ENCODE measurements at places on chromosomes 13 and 19.

DNA sequence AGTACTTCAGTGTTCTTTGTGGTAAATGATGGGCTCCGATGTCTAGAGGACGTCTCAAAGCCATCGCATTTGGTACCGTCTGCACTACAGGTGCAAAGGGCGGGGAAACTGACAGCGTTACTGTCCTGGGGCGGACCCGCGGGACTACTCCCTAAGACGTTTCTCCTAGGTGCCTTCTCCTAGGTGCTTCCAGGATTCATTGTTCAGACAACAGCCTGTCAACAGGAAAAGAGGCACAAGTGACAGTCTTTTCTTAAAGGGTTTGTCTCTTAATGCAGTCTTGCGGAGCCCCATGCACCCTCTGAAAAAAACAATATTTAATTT is 1.4 kb downstream of the SERTM1 start:
- no peak for DNase-seq

DNA sequence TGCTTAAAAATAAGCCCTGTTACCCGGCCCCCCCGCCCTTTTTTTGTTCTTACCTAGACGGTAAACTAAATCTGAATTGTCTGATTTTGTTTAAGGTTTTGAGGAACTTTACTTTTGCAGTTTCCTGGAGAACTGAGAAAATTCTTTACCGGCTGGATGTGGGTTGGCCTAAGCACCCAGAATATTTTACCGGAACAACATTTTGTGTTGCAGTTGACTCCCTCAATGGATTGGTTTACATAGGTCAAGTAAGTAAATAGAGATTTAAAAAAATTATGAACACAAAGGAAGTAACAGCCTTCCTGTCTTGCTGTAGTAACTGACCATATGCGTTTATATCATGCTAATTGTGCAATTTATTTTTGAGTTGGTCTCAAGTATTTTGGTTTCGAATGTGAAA is 785 bp downstream of the NHLRC3 start:
- no peak for DNase-seq

DNA sequence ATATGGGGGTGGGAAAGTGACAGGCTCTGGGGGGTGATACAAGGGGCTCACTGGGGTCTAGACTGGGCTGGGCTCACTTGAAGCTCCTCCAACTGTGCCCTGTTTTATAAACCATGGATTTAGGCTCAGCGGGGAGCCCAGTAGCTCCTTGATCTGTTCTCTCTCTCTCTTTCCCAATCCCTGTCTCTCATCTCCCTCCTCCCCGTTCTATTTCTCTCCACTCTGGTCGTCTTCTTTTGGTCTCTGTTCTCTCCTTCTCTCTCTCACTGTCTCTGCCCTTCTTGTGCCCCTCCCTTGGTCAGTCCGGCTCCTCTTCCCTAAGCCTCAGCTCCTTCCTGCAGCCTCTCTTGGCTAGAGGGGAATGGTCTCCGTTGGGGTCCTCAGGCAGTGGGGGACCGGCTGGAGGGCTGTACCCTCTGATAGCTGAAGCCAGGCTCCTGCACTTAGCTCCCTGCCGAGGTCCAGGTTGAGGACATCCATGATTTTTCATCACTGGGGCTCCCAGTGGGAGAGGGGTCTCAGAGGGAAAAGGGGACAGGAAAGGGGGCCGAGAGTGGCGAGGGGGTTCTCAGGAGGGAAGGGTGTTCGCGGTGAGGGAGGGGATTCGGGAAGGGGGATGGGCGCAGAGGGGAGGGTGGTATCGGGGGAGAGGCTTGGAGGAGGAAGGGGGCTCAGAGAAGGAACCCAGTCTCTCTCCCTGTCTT is 8.5 kb downstream of the UNC13A start:
- DNase-seq = no peak

GRCh38 chr13:84137292-84137691 is 255.0 kb upstream of the SLITRK1 start:
- DNase-seq = peak; percentile 81

DNA sequence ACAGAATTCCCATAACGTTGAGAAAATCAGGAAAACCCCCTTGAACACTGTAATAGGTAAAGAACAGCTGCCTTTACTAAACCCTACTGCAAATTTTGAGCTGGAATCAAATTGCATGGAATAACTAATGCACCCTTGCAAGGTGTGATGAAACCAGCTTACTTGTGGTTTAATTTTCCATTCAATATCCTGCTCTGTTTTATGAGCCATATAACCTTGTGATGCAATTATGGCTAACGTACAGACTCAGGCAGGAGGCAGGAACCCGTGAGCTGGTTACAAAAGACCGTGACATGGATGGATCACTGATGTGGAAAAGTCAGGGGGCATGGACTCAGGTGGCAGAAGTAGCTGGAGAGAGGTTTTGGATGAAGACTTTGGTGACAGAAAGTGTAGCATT is 438.6 kb downstream of the COG6 start:
- DNase-seq = no peak

DNA sequence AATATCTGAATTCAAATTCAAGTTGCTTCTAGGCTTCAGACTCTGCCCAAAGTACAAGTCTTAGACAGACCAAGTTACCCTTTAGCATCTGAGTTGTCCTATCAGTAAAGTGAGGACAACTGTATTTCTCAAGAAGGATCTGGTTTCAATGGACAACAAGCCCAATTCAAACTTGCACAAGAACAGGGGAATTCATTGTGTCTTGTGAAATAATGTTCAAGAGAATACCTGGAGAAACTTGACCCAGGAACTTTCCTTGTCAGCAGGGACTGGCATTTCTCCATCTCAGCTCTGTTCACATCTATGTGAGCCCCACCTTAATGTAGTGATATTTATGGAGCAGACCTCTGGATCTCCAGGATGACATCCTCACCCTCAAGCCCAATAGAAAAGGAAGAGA is 894.9 kb upstream of the SLC10A2 start:
- no peak for DNase-seq

DNA sequence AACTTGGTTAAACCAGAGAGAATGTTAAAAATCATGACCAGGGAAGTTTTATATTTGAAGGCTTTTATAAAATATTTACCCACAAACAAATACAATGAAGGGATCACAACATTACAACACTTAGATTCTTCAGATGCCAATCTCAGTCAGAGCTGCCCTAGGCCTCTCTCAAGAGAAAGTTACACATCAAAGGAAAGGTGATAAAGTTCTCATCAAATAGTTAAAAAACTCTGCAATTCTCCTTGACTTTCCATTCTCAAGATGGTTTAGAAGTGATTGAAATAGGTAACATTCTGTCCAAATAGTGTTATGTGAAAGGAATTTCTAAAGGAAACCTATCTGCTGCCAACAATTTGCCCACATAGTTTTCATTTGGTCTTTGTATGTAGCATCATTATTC is 1115.2 kb upstream of the MIR17HG start:
- DNase-seq = no peak

DNA sequence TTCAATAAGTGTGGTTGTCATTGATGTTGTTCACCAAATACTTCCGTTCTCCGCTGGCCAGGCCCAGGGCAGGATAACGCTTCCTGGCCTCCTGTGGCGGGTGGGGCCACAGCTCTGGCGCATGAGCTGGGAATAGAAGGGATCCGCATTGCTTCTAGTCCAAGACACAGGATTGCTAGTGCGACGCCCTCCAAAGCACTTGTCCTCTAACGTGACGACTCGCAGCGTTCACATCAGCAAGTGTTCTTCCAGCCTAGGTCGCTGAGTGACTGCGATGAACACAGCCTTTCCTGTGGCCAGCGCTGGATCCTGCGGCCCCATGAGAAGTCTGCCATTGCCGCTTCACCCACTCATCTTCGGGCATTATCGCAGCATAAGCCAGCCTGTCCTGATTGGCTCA is 39.4 kb downstream of the VSTM2B start:
- no peak for DNase-seq

DNA sequence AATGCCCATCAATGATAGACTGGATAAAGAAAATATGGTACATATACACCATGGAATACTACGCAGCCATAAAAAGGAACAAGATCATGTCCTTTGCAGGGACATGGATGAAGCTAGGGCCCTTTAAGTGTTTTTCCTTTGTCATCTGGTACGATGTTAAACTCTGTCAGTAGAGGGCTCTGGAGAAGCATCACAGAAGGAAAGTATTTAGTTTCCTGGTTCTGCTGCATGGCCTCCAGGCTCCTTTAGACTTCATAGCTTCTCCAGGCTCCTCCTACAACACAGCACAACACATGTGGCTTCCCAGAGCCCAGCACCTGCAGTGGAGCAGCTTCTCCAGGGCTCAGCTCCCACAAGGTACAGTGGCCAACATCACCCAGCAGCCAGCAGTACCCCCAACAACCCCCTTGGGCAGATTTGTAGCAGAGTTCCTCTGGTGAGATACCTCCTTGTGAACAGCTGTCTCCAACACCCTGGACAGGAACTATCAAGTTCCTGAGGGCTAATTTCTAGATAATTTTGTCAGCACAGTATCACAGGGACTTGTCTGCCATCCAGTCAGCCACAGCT is 63.4 kb downstream of the KCTD12 start:
- DNase-seq = peak; percentile 30

DNA sequence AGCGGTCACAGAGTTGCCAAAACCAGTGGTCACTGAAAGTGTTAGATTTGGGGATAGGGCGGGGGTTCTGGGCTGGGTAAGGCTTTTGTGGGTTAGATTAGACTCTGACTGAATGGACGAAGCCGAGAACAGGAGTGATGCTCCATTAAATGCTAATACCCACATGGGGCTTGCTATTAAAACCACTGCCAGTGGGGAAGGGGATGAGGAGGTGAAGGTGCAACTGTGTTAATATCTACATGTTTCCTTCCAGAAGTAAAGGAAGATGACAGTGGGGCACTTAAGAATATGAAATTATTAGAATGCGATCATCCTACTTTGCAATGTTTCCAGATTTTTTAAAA is 573 bp upstream of the ZNF614 start:
- no peak for DNase-seq

GRCh38 chr19:29505097-29505824 is 20.5 kb upstream of the VSTM2B start:
- no peak for DNase-seq

DNA sequence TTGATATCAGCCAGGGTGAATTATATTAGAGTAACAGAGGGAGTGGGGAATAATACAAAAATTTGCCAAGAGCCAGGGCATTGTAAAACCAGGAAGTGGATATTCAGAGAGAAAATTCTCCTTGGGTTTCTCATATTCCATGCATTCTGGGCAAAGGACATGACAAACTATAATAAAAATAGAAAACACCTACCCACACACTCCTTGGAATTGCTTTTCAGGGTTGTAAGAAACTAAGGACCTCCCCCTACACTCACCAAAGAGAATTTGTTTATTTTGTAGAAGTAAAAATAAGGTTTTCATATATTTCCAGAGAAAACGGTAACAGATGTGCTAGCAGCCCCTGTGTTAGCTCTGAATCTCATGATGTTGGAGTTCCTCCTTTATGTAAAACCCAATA is 649.6 kb downstream of the SLITRK1 start:
- no peak for DNase-seq

DNA sequence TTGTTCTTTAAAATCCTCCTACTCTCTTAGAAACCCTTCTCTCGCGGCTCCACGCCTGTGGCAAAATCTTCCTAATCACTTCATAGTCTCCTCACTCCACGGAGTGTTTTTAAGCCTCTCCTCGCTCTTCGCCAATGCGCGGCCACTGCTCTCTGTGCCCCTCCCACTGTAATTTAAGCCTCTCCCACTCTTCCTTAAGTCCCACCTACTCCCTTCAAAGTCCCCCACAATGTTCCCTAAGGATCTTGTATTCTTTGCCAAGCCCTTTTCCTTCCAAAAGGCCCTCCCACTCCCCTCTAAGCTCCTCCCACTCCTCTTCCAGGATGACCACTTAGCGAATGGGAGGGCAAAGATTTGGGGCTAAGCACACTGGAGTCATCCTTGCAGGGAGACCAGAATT is 1.3 kb downstream of the FIZ1 start:
- no peak for DNase-seq

DNA sequence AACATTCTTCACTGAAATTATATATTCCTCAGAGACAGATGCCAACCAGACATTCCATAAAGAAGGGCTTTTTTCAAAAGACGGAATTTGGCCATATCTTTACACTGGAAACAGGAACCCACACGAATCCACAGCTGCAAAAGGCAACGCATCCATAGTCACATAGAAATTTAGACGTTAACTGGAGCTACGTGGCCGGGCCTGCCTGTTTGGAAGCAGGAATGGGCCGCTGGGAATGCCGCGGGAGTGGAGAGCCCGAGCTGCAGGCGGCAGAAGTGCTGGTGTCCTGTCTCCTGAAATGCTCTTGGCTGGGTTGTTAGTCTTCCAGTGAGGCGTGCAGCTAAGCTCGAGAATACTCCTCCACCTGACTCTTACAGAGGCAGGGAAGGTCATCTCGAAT is 122.2 kb downstream of the KL start:
- DNase-seq = no peak

GRCh38 chr19:1285737-1286360 is at the start of gene EFNA2:
Gene EFNA2, plus strand, starts transcription at chr19:1285873. Its CDS starts 296 bp downstream, at chr19:1286169.
- DNase-seq = no peak

- DNase-seq = no peak
Observed at GRCh38 chr13:40063278-40063698, 407.8 kb downstream of the COG6 start.

DNA sequence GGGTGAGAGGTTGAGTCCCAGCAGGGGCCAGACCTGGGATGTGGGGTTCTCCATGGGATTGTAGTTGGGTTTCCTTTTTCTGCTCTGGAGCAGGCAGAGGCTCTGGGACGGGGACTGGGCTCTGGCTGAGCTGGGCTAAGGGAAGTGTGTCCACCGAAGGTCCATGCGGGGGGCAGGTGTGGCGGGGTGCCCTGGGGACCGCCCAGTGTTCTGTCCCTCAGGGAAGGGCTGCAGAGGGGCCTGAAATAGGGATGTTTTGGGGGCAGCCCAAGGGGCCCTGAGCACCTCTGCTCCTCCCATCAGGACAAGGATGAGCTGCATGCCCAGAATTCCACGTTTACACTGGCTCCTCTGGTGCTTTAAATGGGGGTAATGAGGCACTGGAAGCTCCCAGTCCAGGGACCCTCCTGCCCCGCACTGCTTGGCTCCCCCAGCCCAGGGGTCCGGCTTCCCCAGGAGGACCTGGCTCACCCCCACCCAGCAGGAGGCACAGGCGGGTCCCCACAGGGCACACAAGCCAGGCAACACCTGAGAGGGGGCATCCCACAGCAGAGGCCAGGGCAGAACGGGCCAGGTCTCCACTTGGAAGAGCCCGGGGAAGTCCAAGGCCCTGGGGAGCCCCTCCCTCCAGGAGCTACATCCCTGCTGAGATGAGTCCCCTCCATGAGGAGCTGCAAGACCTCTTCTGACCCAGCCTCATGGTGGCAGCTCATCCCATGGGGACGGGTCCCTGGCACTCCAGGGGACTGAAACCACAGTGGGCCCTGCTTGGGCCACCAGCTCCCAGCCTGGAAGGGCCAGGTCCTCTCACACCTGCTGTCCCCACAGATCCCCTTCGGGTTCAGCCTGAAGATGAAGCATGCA is 14.7 kb upstream of the ZNF14 start:
- no peak for DNase-seq

- DNase-seq = no peak
Observed at GRCh38 chr19:10975374-10976130, 14.7 kb downstream of the SMARCA4 start.

GRCh38 chr19:2014131-2014571 is 1.4 kb downstream of the BTBD2 start:
- DNase-seq = no peak

DNA sequence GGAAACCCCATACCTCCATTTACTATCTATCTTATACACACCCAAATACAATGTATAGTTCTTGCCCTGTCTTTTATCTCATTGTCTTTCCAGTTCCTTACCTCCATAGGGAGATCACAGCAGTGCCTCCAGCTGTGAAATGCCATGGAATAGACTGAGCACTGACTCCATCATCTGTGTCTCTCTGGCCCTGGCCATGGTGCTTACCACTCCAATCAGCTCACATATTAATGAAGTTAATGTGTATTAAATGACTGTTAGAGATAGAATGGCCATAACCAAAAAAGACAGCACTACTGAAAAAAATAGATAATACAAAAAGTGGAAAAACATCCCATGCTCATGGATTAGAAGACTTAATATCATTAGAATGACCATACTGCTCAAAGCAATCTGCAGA is 240.4 kb upstream of the SOX21 start:
- DNase-seq = no peak
